ENCODE measurements at places on chromosomes 13 and 19.

DNA sequence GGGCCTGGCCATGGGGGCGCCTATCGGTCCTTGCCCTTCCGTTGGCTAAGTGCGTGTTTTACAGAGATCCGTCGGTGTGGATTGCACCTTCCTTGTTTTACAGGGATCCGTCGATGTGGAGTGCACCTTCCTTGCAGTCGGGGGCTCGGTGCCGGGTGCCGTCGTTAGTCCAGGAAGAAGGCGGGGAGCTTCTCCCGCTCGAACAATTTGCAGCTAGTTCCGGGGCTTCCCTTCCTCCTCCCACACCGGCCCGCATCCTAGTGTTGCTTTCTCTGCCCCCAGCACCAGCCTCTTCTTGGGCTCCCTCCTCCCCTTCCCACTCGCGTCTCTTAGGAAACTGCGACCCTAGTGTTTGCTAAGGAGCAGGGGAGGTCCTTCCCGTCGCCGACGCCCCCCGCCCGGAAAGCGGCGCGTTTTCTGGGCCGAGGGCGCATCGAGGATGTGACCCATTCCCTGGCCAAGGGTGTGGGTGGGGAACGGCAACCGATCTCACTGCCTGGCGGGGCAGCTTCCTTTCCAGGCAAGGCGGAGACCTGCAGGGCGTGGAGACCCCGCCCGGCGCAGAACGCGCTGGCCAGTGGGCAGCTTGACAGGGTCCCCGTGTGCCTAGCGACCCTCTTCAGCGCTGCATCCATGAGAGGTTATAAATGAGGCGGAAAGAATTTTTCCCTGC lies 75.7 kb upstream of the ZNF91 start:
- no peak for DNase-seq

GRCh38 chr13:109139346-109139745 lies 509.9 kb downstream of the MYO16 start:
- no peak for DNase-seq

DNA sequence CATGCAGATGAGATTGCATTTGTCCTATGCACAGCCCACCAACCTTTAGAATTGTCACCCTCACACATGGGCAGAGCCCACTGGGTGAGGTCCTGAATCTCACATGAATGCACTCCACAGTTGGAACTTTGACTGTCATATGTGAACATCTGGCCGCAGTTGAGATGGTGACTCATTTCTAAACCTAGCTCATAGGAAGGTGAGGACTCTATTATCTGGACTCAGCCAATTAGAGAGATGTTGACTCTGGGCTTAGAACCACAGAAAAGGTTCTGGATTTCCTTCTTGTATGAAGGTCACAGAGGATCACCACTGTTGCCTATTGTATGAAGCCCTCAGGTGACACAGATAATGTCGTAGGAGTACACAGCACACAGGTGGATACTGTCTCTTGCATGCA lies 25.6 kb upstream of the ZNF681 start:
- DNase-seq = no peak

- DNase-seq = no peak
Measured at GRCh38 chr13:85608255-85608829, 190.9 kb downstream of the SLITRK6 start.

- DNase-seq = no peak
Measured at GRCh38 chr19:56348289-56348877, 33.7 kb upstream of the ZSCAN5A start.

DNA sequence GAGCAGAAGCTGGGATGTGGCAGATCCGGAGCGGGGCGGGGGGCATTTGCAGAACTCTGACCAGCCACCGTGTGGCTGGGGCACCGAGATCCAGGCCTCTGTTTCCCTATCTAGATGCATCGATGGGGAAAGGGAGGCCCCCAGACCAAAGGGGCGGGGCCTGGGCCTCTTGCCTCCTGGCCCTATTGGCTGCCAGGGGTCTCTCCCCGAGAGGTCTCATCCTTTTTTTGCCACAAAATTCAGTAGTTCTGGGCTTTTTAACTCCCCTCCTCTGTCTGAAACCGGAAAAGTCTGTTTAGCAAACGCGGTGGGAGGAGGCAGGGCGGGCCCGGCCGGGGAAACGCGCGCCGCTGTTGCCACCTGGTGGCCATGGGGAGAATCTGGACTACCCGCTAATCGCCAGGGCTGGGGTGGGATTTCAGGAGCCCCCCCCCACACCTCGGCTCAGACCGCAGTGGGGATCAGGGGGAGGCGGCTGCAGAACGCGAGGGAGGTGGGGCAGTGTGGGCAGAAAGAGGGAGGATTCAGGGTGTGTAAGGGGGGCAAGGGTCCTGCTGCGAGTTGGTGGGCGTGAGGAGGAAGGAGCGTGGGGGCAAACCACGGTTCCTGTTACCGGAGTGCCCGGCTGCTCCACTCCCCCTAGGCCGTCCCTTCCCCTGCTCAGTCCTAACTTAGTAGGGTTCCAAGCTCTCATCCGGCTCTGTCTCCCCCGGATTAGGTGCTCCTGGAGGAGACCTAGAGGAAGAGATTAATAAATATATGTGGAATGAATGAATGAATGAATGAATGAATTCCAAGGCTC lies 28.3 kb downstream of the IL12RB1 start:
- peak; percentile 71 for DNase-seq

- peak; percentile 62 for DNase-seq
Measured at GRCh38 chr13:22316494-22317025, 645.7 kb downstream of the FGF9 start.

DNA sequence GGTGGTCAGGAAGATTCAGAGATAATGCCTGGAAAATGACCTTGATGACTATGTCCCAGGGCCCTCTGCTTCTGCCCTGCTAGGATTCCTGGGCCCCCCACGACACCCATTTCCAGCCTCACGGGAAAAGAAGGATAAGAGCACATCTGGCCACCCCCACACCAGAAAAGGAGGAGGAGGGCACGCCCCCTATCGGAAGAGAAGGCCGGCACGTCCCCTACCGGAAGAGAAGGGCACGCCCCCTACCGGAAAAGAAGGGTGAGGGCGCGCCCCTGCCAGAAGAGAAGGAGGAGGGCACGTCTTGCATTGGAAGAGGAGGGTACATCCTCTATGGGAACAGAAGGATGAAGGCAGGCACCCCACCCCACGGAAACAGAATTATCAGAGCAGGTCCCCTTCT lies 84.3 kb downstream of the IER2 start:
- peak; percentile 17 for DNase-seq

GRCh38 chr13:33109271-33109697 lies 93.1 kb downstream of the KL start:
- DNase-seq = no peak

- no peak for DNase-seq
Measured at GRCh38 chr13:113110048-113110851, 4.7 kb downstream of the F7 start.

DNA sequence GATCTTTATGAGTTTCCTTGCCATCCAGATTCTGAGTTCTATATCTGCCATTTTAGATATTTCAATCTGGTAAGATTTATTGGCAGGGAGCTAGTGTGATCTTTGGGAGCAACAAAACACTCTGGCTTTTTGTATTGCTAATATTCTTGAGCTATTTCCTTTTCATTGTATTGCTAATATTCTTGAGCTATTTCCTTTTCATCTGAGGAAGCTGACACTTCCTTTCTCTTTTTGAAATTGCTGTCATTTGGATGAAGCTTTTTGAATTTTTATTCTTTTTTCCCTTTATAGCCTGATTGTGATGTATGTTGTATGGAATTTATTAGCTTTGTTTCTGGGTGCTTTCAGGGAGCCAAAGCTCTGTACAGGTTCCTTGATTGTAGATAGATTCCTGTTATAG lies 873.5 kb upstream of the ATXN8OS start:
- no peak for DNase-seq

GRCh38 chr19:31969016-31969415 lies 376.4 kb upstream of the ZNF507 start:
- DNase-seq = no peak

DNA sequence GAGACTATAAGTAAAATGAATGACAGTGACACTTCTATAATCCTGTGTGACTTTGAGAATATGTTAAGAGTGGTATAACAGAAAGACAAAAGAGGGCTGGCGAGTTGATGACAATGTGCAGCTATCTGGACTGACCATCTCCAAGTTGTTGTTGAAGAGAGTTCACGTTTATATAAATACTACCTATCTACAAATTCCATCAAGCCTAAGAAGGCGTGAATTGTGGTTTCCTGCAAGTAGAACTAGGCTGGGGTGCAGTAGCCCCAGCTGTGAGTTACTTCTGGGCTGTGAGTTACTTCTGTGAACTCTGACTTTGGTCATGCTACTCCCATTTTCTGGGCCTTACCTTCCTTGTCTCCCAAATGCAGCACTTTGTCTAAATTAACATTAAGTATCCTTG lies 561.0 kb downstream of the TBC1D4 start:
- no peak for DNase-seq

- peak; percentile 41 for DNase-seq
Measured at GRCh38 chr13:26971990-26972887, 199.4 kb downstream of the USP12 start.

- no peak for DNase-seq
Measured at GRCh38 chr19:39826311-39826945, 7.5 kb downstream of the DYRK1B start.

GRCh38 chr13:57996717-57997116 lies 365.2 kb downstream of the PCDH17 start:
- DNase-seq = no peak

DNA sequence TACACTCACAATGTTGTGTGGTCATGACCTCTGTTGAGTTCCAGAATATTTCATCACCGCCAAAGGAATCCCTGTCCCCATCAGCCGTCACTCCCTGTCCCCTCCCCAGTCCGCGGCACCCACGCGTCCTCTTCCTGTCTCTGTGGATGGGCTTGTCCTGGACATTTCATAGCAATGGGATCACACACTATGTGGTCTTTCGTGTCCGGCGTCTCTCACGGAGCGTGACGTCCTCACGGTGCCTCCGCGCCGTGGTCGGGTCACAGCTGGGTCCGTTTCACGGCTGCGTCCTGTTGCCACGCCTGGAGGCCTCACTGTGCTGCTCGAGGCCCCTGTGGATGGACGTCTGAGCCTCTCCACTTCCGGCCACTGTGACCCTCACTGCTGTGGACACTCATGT lies 6.6 kb downstream of the AZU1 start:
- DNase-seq = peak; percentile 86

- no peak for DNase-seq
Measured at GRCh38 chr13:74246487-74246886, 112.3 kb upstream of the KLF12 start.

DNA sequence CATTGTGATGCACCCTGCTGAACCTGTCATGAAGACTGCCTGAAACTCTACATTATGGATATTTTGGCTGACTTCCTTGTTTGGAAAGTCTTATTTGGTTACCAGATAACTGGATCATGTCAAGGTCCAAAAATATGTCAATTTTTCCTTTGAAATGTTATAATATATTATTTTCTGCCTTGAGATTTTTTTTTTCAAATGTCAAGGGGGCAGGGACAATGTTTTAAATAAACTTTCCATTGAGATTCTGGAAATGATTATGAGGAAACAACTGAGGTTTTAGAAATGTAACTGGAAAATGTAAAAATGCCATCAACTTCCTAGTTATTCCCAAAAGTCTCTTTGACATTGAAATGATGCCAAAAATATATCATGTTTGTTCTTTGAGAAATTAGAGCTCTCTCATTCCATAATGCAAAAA lies 117.0 kb downstream of the RFC3 start:
- no peak for DNase-seq

DNA sequence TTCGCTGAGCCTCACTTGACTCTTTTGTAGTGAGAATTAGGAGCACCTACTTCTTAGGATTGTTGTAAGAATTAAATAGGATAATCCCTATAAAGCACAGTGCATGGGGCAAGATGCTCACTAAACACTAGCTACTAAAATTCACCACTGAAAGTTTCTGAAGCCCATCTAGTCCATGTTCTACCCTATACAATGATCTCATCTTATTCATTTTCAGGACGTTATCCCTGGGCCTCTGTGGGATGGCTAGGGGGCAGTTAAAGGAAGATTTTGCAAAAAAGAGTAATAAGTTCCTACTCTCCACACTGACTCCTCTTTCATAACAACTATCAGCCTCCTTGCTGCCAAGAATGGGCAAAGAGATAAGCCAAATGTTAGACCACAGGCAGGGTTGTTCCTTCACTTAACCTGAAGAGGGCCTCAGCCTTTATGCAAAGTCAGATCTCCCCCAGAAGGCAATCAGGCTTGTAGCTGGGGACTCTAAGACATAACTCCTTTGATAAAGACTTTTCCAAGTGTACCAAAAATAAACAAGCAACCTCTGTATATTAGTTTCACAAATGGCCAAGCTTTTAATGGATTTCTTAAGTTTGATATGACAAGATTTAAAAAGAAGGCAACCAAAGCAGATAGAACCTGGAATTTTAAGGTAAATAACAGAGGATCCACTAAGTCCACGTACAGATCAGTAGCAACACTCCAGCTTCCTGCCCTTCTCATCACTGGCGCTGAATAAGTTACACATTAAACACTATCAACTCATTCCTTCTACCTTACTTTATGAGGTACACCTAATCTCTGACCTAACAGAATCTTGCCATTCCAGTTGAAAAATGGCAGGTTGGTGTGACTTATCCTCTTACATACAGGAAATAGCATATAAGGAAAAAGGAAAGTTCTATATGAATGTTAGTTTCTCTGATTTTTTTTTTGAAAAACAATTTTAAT lies 44.4 kb downstream of the ELF1 start:
- DNase-seq = peak; percentile 82

GRCh38 chr13:101700598-101700997 lies 248.1 kb downstream of the ITGBL1 start:
- no peak for DNase-seq

GRCh38 chr13:45149964-45150363 lies 29.7 kb downstream of the GTF2F2 start:
- no peak for DNase-seq

DNA sequence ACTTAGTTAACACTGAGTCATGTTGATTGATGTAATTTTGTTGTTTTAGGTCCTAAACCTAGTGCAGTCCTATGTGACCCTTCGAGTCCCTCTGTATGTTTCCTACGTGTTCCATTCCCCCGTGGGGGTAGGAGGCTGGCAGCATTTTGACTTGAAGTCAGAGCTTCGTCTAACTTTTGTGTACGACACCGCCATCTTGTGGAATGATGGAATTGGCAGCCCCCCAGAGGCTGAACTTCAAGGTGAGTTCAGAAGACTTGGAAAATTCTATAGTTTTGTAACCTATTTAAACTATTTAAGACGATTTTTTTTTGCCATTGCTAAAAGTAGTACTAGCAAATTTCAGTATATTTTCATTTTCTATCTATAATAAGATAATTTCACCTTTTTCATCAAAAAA lies 117.9 kb downstream of the STOML3 start:
- DNase-seq = no peak

GRCh38 chr13:109697936-109698335 lies 88.4 kb downstream of the IRS2 start:
- no peak for DNase-seq

DNA sequence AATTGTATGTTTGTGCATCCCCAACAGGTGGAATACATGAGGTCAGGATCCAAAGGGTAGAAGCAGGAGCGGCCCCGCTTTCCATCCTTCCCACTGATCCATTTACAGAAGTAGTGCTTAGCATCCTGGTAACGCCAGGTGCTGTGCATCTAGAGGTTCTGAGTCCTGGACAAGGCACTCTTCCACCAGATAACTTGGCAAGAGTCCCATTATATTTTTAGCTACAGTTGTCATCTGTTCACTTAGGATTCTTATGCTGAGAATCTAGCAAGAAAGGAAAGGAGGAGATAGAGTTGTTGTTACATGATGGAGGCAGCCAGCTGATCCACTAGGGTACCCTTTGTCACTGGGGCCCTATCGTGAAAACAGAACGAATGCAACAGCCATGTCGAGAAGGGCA lies 389.5 kb upstream of the ZNF507 start:
- no peak for DNase-seq
